Nasal cavity respiratory epithelium epithelial cell of viscerocranial mucosa (primary cell): ENCODE measurements at places on chromosomes 1 and 21. TPM values are rescaled to one million over a fixed set of nuclear protein-coding genes. Genes with fewer than 3 reads are reported as not detected.

The KRTAP11-1 gene
- total RNA-seq = not detected in 2 replicates

The AUNIP gene
- 1.4 and 4.8 TPM in 2 replicates for total RNA-seq

The ILDR2 gene
- not detected in 2 replicates for total RNA-seq

The GPR52 gene
- 0.34 and 0.78 TPM in 2 replicates for total RNA-seq

The C1orf94 gene
- total RNA-seq = not detected in 2 replicates

The PRMT6 gene
- 19.1 and 19.6 TPM in 2 replicates for total RNA-seq

The ZNF683 gene
- total RNA-seq = not detected in 2 replicates

The TNNI3K gene
- total RNA-seq = 0.34 and 0.64 TPM in 2 replicates

The SMG7 gene
- total RNA-seq = 25.6 and 51.3 TPM in 2 replicates

The TACSTD2 gene
- total RNA-seq = 178 and 640 TPM in 2 replicates

The ZNF695 gene
- 0.21 and 0.68 TPM in 2 replicates for total RNA-seq

The LRRC38 gene
- not detected in 2 replicates for total RNA-seq

The SNIP1 gene
- 14.7 and 17.4 TPM in 2 replicates for total RNA-seq

The USP21 gene
- 6.8 and 10.6 TPM in 2 replicates for total RNA-seq

The LRRC71 gene
- not detected in 2 replicates for total RNA-seq

The LDLRAD1 gene
- total RNA-seq = under 0.01 and 0.43 TPM in 2 replicates

The RNF187 gene
- 95.7 and 207 TPM in 2 replicates for total RNA-seq

The E2F2 gene
- under 0.01 and 0.36 TPM in 2 replicates for total RNA-seq

The GSTM2 gene
- total RNA-seq = 0.34 and 9.2 TPM in 2 replicates

The TIE1 gene
- total RNA-seq = 0.14 and 0.34 TPM in 2 replicates

The PI4KB gene
- 27.7 and 51.7 TPM in 2 replicates for total RNA-seq
